Activated CD4-positive, alpha-beta T cell treated with anti-CD3 and anti-CD28 coated beads for 1 hour (primary cell): ENCODE measurements at places on chromosomes 5 and 9.

- no peak for DNase-seq
Observed at GRCh38 chr9:85610074-85610860, 131.5 kb downstream of the AGTPBP1 start.

DNA sequence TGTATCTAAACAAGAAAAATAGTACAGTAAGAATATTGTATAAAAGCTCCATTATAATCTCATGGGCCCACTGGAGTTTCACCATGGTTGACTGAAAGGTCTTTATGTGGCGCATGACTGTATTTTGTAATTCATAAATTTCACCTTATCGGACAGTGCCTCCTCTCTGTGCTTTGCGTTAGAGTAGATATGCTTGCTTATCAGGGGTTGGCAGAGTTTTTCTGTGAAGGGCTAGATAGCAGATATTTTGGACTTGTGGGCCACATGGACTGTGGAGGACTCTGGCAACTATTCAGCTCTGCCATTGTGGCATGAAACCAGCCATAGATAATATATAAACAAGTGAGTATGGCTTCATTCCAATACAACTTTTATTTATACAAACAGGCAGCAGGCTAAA lies 23.2 kb downstream of the GAPVD1 start:
- no peak for DNase-seq

DNA sequence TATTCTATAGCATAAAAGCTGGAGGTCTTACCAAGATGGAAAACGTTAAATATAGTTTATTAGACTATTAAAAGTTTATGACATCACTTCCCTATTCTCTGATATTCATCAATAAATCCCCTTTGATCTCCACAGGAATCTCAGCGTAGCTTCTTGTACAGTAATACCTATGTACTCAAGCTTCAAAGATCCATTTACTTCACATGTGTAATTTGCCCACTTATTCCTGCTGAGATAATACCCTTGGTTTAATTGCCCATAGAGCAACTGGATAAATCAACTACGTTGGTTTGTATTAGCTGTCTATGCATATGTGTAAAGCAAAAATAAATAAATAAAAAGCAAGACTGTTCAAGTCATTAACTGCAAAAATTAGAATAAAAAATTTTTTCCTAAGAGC lies 219.7 kb downstream of the EFNA5 start:
- DNase-seq, result no peak

- DNase-seq, result no peak
Observed at GRCh38 chr9:34559624-34560455, 29.7 kb downstream of the CNTFR start.

DNA sequence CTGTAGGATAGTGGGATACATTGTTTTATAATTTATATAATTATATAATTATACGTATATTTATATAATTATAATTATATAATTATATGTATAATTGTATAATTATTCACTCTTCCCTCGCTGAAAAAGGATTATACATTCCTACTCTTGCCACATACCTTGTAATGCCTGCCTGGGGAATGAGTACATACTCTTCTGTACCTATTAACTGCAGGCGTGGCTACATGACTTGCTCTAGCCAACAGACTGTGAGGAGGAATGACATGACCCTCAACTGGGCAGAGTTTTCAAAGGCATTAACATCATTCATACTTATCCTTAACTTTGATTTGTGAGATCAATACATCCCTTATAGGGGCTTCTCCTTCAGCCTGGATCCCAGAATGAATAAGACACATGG lies 19.1 kb downstream of the ERMP1 start:
- no peak for DNase-seq

GRCh38 chr5:135738564-135738875 lies 95.9 kb upstream of the SLC25A48 start:
- DNase-seq, result no peak

GRCh38 chr9:653421-653820 lies 188.1 kb upstream of the DMRT1 start:
- DNase-seq, result no peak

- no peak for DNase-seq
Observed at GRCh38 chr9:113222482-113222841, 1.1 kb downstream of the SLC31A1 start.

DNA sequence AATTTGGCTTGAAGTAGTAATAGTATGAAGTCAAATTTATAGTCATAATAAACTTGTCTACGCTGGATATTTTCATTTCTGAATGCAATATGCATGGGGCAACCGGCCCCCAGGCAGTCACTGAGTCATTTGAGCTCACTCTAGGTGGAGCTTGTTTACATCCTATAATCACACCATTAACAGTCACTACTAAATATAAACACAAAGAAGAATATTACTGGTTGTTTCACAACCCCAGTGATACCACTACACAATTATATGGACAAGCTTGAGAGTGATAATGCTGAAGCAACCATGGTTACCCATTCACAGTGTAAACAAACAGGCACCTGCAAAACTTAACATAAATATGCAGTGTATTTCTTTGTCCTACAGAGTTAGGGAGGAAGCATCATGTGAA lies 68.7 kb downstream of the MARCHF3 start:
- no peak for DNase-seq

GRCh38 chr9:108882052-108882888 lies 20.2 kb downstream of the ACTL7A start:
- no peak for DNase-seq

DNA sequence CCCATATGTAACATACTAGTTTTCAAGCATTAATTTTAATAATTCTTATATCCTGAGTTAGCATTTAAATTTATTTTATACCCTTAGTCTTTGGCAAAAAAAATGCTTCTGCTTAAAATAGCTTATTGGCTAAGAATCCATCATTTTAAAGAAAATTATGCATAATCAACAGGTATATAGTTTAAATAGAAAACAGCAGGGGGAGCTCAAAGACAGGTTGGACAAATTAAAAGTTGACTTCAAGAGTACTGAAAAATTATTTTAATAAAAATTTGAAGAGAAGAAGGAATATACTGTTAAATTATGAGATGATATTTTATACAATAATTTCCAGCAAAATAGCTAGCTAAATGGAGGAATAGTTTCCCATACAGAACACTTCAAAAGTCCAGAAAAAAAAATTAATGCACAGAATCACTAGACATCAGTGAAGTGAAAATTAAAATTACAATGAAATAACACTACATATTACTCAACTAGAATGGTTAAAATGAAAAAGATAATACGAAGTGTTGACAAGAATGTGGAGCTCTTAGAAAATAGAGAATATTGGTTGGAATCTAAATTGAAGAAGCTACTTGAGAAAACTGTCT lies 387.1 kb downstream of the PDE4D start:
- no peak for DNase-seq

DNA sequence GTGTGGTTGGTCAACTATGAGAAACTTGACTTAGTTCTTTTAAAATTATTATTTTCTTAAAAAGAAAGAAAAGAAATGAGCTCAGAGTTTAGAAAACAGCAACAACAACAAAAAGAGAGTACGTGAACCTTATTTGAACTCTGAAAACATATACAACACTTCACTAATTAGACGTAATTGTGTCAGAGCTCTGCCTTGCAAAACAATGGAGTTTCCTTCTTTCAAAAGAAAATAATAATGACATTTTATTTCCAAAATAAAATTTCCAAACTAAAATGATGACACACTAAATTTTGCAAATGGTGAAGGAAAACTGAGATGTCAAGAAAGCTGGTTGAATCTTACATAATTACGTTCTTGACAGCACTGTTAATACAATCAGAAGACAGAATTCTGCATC lies 15.4 kb downstream of the ROR2 start:
- no peak for DNase-seq

DNA sequence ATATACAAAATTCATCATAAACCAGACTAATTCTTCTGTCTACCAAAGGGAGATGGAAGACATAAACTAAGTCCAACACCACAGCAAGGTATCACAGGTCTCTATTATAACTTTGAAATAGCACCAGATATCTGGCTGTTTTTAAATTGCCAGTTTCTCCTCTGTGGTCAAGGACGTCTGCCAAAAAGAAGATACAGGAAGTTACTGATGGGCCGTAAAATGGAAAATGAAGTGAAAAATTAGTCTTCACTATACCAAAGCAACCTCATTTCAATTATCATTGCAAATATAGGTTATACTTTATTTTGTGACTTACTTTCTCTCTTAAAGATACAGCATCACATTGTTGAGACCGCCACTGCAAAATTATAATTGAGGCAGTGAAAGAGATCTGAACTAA lies 225.5 kb downstream of the NDUFS4 start:
- DNase-seq, result no peak
